HAP-1 (cell line): ENCODE measurements at places on chromosomes 7 and 10.

DNA sequence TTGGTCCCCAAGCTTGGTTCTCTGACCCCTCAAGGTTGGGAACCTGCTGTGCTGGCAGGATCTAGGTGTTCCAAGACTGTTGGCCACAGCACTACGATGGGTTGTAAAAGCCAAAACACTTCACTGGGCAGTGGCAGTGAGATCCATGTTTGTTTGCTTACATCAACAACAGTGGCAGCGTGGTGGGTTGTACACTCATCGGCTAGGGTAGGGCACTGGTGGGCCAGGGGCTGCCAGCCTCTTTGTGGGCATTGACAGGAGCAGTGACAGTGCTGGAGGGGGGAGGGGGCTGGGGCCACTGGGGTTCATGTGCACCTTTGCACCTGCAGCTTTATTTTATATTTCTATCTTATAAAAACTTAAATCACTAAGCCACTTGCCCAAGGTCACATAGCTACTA, 126.7 kb upstream of the ZWINT start:
- no peak for DNase-seq

DNA sequence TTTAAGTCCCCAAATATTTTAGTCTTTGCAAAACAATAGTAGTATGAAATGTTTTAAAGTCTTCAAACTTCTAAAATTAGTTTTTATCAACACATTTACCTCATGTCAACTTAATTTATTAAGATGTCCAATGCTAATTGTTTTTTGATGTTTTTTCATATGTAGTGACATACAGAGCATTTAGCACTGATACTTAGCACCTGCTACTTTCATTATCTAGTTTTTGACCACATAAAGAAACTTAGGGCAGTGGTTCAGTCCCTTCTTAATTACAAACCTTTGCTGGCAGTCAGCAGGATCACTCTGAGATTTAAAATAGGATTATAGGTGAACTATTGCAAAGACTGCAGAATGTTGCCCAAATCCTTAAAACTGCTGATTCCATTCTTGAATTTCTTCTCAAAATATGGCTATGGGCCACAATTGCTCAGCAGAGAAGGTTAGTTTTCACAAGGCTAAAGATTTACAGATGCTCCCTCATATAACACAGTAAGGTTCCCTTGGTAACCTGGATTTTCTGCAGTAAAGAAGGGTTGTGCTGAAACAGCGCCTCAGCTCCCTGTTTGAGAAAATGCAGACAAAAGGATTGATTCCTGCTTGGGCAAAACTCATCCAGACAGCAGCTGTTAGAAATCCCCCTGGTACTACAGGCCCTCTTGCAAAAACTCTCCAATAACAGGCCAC, 3.4 kb downstream of the GPR85 start:
- DNase-seq: no peak

- no peak for DNase-seq
Observed at GRCh38 chr10:11673346-11674280, 62.2 kb upstream of the USP6NL start.

DNA sequence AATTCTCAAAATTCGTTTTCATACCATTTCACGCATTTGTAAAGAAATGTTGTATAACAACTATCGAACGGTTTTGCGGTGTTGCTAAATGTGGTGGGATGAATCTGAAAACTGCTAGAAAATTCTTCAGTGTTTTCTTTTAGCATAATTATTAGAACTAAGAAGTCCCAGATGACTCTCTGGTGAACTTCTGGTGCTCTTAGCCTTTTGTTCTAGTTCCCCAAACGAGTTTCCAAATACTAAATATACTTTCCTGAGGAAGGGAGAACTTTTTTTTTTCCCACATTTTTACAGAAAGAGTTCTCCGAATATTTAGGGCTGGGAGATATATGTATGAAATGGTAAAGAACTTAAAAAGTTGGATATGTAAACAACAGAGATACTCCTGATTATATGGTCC, 82.5 kb downstream of the ICA1 start:
- no peak for DNase-seq

DNA sequence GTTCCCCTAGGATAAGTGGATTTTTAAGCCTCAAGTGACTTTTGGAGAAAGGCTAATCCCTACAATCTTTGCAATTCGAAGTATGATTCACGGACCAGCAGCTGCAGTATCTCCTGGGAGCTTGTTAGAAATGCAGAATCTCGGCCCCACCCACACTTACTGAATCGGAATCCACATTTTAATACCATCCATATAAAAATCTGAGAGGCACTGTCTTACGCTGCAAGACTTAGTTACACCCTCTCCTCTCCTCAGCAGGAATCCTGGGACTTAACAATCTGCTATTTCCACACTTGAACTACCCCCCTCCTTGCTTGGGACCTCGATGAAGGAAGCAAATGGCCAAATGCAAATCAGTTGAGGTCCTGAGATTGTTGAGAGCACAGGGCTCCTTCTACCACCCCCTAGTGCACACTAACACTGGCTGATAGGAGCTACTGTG, 21.0 kb downstream of the ITPRIP start:
- DNase-seq: peak; percentile 57

DNA sequence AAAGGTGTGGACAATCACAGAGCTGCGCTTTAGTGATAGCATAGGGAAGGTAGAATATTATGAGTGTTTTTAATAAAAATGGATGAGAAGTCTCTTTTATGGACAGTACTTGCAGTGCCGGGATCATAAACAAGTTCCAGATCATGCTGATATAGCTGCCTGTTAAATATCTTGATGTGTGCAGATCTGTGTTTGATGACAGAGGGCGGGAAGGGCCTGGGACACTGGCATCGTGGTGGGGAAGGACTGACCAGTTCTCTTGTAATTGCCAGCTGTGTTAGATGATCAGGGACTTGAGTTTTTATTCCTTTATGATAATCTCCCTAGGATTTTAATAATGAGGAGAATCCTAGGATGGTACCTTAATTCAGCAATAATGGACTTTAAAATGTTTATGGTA, 14.6 kb downstream of the SND1 start:
- DNase-seq: no peak

- DNase-seq: no peak
Observed at GRCh38 chr10:13453896-13454295, 74.9 kb downstream of the BEND7 start.

- no peak for DNase-seq
Observed at GRCh38 chr10:109928475-109928891, 5.2 kb upstream of the XPNPEP1 start.

- DNase-seq: peak; percentile 57
Observed at GRCh38 chr7:82443036-82443546, 486 bp downstream of the CACNA2D1 start.
